Stomach (tissue), 19 donors: ENCODE measurements at places on chromosomes 2 and 18. TPM values are rescaled to one million over a fixed set of nuclear protein-coding genes. Genes with fewer than 3 reads are reported as not detected.

DNA sequence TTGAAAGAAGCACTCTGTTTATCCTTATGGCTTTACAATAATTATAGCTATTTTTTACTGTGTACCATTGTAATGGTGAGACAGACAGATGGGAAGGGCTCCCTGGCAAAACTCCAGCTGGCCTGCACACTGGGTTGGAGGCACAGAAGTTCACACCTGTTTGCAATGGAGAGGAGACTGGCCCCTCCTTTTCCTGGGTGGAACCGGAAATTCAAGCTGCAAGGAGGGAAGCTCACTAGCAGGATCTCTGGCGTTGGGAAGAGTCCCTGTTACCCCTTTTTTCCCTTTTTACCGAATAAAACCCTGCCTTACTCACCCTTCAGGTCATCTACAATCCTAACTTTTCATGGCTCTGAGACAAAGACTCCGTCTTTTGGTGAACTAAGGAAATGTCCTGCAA is 100.3 kb upstream of the TFPI start:
- DNase-seq, result peak; percentile 23

DNA sequence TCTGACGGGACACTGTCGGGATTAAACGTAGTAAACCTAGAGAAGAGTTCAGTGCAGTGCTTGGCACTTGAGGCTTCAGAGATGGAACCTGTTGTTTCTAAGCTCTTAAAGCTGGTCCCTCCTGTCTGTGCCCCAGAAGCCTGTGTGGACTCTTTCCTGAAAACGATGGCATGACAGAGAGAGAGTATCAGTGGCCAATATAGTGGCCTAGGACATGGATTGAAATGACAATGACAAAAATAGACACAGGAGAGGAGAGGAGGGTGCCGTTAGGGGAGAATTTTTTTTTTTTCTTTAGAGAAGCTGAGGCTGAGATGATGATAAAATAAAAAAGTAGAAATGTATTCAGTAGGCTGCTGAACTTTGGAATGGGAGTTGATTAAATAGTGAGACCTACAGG is 138.0 kb downstream of the GAREM1 start:
- no peak for DNase-seq

GRCh38 chr2:48398285-48399002 is 131.5 kb upstream of the STON1 start:
- DNase-seq, result peak; percentile 28

DNA sequence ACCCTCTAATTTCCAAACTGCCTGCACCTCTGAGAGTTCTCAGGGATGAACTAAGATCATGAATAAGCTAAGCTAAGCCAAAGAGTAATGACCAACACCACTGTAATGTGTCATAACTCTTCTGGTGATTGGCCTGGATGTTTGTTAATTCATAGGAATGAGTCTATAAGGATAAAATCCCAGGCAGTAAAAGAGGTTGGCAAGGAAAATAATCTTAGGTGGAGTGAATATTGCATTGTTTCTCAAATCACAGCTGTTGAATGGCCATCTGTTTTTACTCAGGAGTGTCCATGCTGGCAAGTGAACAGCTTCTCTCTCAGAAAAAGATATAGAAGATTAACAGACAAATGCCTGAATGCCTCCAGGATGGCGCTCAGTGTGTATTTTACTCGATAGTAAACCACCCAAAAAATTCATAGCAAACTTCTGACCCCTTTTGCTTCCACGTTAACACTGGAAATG is 60.8 kb upstream of the GLS start:
- DNase-seq, result no peak

DNA sequence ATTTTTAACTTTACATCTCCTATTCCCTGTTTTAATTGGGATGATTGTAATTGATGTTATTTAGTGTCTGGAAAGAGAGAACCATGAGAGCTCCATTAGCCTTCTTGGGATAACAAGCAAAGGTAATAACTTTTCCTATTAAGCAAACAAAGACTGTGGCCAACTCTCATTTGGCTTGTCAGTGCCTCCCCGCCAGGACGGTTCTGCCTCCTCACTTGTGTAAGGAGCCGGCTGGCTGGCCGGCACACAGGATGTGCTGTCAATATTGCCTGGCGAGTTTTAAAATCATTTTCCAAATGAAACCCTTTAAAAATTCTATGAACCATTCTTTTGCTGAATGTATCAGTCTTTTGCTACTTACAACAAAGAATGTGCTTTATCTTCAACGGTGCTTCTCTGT is 898.3 kb downstream of the CPS1 start:
- peak; percentile 20 for DNase-seq

The LAMA3 gene
- total RNA-seq, result 68.5 TPM
